ENCODE measurements at places on chromosomes 5 and 9.

DNA sequence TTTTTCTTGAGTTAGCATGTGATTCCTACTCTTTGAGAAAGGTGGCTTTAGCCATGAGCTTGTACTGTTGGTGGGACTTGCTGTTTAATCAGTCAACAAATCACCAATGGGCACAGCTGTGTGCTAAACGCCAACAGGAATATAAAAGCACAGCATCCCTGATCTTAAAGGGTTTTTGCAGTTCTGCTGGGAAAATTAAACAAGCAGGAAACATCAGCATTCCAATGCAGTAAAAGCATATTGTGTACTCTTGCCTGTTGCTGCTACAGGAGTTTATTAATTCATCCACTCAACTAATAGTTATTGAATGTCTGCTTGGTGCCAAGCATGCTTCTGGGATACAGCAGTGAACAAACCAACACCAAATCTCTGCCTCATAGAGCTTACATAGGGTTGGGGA, 27.4 kb upstream of the F2RL1 start:
- DNase-seq, result no peak

GRCh38 chr5:41196197-41196596, 17.1 kb downstream of the C6 start:
- DNase-seq, result no peak

GRCh38 chr5:159186319-159186718, 23.0 kb downstream of the RNF145 start:
- no peak for DNase-seq

DNA sequence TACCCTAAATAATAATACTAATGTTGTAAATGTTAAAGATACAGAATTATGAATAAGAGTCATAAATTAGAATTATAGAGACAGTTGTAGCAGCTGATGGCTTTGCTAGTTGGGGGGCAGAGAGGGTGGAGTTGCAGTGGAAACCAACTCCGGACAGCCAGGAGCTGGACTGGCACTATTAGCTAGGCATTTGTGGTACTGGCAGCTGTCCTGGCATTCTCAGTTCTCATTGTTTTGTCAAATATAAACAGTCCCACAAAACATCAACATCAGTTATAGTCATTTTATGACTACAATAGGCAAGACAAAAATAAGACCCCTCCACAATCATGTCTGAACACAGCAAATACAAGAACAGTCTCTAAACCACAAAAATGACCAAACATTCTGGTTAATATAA, 2.8 kb upstream of the FBXL17 start:
- no peak for DNase-seq

GRCh38 chr5:30438785-30439184, 754.7 kb upstream of the CDH6 start:
- no peak for DNase-seq

DNA sequence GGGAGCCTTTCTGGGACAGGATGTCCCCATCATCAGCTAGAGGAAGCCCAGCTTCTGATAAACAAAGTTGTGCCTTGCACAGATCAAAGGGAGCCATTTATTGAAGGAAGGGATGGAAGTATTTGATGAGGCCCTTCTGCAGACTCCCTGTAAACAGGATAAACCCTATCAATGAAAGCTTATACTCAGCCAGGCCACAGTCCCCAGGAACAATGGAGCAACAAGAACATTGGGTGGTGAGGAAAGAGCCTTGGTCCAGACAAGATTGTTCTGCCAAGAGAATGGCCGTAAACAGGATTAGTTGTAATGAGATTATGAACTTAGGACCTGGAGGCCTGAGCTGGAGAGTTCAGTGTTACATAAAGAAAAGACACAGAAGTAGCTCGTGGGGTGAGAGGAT, 40.5 kb upstream of the LIFR start:
- DNase-seq, result no peak

DNA sequence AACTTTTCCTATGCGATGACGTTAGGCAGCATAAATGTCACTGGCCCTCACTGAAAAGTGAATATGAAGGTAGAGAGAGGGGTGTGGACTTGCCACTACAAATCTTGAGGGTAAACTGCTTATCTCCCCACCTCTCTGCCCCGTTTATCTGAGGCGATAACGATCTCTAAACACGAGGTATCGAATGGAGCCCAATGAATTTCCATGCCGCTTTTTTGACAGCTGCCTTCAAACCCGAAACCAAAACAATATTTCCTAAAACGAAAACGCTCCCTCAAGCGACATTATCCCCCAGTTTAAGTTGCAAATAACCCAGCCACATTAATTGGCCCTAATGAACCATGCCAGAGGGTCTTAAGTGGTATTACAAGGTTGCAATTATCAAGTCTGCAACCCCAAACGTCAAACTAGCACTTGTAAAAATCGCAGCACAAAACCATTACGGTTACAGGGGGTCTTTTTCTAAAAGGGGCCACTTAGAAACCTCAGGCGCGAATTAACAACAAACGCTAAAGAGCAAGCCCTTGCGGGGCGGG, 1.4 kb downstream of the NR3C1 start:
- no peak for DNase-seq

DNA sequence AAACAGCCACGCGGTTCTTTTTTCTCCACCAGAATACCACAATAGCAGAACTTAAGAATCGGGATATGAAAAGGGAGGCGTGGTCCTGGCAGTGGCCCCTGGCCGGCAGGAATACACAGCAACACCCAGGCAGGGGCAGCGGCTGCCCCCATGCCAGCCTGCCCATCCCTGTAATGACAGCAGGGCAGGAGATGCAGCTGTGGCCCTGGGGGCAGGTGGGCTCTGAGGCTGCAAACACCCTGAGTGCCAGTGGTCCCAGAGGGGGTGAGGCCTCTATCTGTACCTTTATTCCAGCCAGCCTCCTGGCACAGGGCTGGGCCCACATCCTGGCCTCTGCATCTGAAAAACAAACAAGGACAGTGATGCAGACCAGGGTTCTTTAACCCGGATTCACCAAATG, 12.4 kb downstream of the DIPK1B start:
- no peak for DNase-seq

DNA sequence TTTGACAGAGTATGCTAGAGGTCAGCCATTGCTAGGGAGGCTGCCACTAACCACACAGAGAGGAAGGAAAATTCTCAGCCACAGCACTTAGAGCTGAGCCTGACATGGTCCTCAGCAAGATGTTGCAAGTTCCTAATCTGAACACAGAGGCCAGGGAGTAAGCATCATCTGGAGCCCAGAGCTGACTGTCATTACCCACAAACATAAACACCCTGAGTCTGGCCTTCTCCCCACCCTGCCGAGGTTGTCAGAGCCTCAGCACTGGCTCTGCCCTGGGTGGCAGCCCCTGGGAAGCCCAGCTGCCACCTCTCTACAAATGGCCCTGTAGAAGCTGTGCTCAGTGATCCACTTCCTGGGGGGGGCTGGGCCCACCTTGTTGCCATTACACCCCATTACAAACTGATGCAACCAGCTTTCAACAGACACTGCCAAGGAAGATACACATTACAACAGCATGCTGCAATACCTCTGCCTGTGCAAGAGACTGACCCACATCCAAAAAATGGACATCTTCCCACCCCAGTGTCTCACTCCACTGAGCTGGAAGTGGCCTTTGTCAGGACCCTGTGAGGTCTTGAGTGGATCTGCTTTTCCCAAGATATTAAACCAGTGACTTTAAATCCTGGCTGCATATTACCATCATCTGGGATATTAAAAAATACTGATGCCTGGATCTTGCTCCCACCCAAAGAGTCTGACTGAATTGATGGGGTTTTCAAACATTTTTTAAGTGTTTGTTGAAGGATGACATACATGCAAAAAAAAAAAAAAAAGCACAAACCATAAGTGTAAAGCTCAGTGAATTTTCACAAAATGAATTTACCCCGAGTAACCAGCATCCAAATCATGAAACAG, 33.0 kb downstream of the IRF1 start:
- peak; percentile 78 for DNase-seq

- no peak for DNase-seq
These were observed 816.5 kb downstream of the EFNA5 start for GRCh38 chr5:106854105-106854687.

DNA sequence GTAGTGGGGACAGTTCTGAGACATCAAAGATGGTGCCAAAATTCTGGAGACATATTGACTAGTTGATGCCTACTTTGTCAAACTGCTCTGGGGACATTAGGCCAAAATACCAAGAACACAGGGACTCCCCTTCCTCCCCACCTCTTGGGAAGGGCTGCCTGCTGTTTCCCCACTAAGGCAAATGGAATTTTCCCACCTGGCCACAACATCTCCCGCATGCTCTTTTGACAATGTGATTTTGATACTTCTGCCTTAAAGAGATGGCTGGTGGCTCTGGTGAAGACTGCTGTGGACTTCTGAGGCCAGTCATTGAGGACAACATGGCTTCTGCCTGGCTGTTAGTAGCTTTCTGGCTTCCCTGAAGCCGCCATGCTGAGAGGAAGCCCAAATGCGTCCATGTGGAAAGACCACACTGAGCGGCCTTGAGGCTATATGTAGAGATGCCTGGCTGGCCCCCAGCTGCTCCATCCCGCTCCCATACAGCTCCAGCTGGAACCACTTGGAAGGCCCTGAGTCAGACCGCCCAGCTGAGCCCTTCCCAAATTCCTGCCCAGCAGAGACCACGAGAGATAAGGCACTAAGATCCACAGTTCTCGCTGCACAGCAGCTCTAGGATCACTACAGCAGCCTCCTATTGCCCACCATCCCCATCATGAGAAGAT, 226.7 kb downstream of the SYK start:
- DNase-seq, result no peak

- no peak for DNase-seq
These were observed 50.6 kb downstream of the PTPN3 start for GRCh38 chr9:109447329-109448076.

DNA sequence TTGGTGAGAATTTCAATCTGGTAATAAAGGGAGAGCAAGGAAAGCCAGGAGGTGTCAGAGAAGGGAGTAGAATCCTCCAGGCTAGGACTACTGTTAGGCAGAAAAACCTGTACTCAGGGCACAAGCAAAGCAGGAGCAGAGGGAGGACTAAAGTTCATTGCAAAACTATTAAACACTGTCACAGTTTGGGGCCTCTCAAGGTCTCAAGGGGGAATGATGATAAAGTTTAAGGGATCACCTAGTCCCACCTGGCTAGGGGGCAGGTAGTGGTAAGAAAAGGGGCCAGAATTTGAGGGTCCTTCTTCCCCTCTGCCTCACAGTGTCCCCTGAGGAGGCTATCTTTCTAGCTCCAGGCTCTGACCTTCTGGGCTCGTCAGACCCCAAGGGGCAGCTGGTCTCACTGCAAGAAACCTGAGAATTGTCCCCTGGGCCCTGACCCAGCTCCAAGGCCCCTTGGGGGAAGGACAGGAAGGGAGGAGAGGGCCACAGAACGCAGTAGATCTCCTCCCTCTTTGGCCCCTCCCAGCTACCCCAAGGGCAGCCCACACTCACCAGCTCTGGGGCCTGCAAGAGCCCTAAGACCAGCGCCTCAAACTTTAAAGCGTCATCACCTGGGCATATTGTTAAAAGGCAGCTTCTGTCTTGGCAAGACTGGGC, 974 bp downstream of the CCDC69 start:
- no peak for DNase-seq

- no peak for DNase-seq
These were observed 209.5 kb downstream of the ARHGAP26 start for GRCh38 chr5:142979636-142980035.

DNA sequence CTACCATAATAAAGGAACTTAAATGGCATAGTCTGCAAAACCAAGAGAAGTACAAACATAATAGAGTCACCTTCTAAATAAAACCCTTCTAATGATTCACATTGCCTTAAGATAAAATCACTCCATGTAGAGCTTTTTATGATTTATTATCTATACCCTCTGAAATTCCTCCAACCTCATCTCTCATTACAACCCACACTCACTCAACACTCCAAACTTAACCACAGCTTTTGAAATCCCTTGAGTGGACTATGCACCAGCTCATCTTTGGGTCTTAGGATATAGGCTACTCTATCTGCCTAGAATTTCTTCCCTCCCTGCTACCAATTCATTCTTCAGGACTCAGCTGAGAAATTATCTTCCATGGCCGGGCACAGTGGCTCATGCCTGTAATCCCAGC, 122.5 kb downstream of the CETN3 start:
- no peak for DNase-seq

- peak; percentile 89 for DNase-seq
These were observed 1.4 kb downstream of the NRG2 start for GRCh38 chr5:140041492-140042392.

DNA sequence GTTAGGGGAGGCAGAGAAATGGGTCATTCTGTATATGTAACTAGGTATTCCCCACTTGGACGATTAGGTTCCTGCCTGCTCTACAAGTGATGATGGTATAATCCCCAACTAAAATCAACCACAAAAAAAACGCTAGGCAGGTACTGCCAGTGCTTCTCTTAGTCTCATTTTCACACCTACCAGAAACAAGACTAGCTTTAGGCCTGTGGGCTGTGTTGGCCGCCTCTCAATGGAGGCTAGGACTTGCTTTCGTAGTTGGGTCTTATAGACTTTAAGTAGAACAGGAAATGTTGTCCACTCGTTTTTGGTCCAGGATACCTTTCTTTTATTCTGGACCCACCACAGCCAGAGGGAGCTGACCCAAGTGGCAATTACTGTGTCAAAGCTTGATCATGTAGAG, 111.8 kb downstream of the UNC13B start:
- DNase-seq, result no peak

DNA sequence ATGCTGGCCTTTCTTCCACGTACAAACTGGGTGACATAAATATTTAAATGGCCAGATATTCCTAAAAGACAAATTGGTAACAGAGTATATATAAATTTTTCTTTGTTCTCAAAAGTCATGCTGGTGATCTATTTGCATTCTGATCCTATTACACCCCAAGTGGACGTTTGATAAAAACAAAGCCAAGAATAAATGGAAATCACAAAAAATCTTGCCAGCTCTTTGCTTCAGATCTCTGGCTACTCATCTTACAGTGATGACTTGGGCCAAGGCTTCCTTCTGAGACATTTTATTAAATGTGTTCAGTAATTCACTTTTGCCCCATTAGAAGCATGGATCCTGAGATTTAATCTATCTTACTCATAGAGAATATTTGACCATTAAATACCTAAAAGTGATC, 444.3 kb upstream of the PIK3R1 start:
- no peak for DNase-seq

- peak; percentile 3 for DNase-seq
These were observed 88.2 kb downstream of the PALM2AKAP2 start for GRCh38 chr9:109868207-109868606.

- DNase-seq, result no peak
These were observed 648.0 kb downstream of the BRINP1 start for GRCh38 chr9:118721276-118721675.

All from EL (cell line).